Fibroblast of villous mesenchyme (primary cell): ENCODE measurements at places on chromosomes 2 and 18. TPM values are rescaled to one million over a fixed set of nuclear protein-coding genes. Genes with fewer than 3 reads are reported as not detected.
A peak's percentile ranks its signal among the peaks of the same experiment; 100 is the strongest.

The OTX1 gene
- total RNA-seq: not detected in 2 replicates

The CNDP1 gene
- total RNA-seq: not detected in 2 replicates

The ST8SIA5 gene
- total RNA-seq: under 0.01 TPM in 1 of 2 replicates, not detected in the other

The TTR gene
- total RNA-seq: not detected in 2 replicates

The CPLX4 gene
- under 0.01 TPM in 1 of 2 replicates, not detected in the other for total RNA-seq

DNA sequence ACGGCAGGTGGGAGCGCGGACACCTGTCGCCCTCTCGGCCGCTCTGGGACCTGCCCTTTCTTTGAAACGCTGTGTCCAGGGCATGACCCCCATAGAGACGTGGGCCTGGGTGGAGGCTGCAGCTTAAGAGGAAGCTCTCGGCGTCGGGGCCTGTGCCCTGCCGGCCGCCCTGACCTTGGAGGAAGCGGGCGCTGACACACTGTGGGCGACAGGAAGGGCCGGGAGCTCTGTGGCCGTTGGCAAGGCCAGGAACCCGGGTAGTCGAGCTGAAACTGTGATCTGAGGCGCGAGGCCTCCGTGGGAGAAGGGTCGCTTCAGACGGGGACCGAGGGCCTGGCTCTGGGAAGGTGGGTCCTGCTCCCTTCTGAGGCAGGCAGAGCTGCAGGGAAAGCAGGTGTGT is 28.2 kb downstream of the KCNG2 start:
- no peak for DNase-seq

GRCh38 chr2:31127931-31128330 is 10.3 kb downstream of the GALNT14 start:
- DNase-seq: no peak

- no peak for DNase-seq
Measured at GRCh38 chr18:35283923-35284794, 5.9 kb downstream of the ZSCAN30 start.

- DNase-seq: no peak
Measured at GRCh38 chr2:217954051-217954450, 48.7 kb downstream of the TNS1 start.

DNA sequence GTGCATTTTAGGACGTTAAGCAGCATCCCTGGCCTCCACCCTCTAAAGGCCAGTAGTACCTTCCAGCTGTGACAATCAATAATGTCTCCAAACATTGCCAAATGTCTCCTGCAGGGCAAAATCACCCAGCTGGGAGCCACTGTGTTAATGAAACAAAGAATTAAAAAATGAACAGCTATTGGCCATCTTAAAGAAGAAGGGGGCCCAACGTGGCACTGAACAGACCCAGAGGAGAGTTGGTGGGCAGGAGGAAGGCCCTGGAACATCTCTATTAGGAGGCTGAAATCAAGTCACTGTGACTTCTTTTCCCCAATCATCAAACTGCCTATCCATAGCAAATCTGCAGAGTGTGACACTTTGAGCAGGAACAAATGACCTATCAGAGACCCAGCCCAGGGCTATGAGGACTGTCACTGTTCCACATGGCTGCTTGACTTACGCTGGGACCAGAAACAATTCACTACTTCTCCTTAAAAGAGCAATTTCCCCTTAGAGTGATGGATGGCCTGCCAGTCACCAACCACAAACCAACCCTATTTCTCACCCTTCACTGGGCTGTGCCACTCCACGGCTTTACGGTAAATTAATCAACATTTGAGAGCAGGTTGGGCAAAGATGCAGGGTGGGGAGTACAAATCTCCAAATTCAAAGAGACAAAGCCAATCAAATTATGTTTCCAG is 35.2 kb upstream of the TEX51 start:
- DNase-seq: no peak

GRCh38 chr2:218979846-218980734 is 4.9 kb downstream of the FEV start:
- peak; percentile 76 for DNase-seq
